ENCODE measurements at places on chromosomes 5 and 9.

DNA sequence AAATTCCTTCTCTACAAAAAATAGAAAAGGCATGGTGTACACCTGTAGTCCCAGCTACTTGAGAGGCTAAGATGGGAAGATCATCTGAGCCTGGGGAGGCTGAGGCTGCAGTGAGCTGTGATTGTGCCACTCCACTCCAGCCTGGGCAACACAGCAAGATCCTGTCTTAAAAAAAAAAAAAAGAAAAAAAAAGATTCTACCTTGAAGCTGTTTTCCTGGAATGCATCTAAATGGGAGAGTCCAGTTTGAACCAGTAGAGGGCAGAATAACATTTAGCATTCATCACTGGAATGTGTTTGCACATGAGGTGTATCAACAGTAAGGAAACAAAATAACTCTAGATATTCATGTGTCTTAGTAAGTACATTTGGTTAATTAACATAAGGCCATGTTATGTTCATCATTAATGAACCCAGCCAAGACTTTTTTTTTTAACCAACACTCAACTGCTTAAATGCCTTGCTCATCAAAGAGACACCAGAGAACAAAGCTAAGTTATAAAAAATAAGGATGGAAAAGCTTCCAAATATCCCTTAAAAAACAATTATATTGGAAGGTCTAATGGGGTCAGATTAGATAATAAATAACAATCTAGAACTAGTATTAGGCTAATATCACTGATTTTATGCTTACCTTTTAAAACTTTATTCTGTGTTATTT is 16.1 kb downstream of the IFNE start:
- no peak for DNase-seq

DNA sequence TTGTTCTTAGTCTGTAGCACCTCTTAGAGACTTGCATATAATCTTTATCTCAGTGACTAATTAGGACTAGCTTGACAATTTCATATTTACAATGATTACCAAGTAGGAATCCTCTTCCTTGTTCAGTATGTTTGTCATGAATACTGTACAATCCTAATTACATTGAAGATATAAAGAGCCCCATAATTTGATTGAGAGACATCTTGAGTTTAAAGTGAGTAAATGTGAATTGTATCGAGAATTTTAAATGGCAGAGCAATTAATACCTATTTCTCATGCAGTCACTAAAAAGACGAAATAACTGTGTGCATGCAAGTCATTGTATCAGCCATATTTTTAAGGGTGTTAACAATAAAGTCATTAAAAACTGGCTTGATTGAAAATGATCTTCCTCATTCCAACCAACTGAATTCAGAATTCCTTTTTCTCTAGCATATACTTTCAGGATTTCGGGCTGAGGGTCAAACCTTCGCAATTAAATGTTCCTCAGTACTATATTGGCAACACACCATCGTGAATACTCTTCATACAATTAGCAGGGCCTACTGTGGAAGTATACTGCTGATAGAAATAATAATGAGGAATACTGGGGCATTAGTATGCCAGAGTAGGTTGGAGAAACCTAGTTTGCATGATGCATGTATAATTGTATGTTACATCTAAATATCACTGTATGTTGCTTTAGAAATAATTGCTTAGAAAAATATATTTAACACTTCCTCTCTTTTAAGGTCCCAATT is 284.7 kb upstream of the TMEM161B start:
- no peak for DNase-seq

DNA sequence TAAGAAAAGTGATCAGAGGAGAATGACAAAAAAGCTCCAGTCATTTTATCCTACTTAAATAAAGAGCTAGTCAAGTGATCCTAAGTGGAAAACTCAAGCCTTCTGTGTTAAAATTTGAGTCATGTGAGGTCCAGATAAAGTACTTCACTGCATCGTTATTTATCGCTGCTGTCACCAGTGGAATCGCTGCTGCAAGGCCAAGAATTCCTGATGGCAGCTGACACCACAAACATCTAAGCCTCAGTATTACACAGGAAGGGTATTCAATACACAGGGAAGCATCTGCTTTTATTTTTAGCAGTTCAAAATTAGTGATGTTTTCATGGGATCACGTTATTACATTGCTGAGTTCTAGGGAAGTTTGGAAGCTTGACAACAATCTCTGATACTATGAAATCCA is 190.3 kb downstream of the GOLPH3 start:
- DNase-seq = no peak

GRCh38 chr5:136811551-136811950 is 446.2 kb upstream of the TRPC7 start:
- DNase-seq = no peak

- no peak for DNase-seq
These were observed 94.7 kb downstream of the FGF10 start for GRCh38 chr5:44294516-44294915.

DNA sequence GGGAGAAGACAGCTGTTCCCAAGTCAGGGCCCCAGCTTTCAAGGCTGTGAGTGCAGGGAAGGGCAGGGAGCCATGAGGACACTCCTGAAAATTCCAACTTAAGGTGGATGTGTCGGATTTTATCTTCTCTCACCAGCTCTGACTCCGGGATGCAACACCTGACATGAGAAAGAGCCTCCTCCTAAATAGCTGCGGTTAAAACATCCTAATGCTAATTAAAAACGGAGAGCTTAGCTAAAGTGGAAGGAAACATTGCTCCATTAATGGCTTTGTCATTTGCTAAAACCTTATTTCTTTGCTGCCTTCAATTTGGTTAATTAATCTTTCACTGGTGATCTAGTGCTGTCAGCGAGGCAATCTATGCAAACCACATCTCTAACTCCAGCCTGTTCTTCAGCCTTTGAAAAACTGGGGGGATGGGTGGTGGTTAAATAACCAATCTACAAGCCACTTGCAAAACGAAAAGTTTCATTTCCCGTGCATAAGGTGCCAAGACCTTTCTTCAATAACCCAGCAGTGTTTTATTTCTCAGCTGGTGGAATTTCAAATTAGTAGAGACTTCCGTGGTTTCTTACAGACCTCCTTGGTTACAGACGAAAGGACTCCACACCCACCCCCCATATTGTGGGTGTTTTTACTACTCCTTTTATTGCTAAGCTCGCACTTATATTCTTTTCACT is 379.6 kb downstream of the MLLT3 start:
- no peak for DNase-seq

- DNase-seq = no peak
These were observed 27.4 kb upstream of the SAP30L start for GRCh38 chr5:154418344-154418820.

GRCh38 chr5:126543009-126543408 is 52.0 kb downstream of the ALDH7A1 start:
- no peak for DNase-seq

- no peak for DNase-seq
These were observed 64.7 kb downstream of the CRB2 start for GRCh38 chr9:123420592-123421111.

DNA sequence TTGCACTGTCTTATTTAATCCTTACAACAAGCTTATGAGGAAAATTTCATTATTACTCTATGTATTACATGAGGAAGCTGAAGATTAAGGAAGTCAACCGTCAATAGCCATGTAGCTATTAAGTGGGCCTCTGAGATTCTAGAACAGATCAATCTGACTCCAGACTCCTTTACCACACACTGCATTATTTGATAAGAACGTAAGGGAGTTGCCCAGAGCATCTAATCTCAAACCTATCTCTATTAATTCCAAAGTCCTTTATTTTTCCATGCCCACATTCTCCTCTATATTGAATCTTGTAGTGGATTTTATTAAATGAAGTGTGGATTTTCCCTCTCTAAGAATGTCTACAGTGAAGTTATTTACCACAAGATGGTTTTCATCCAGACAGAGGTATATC is 118.2 kb upstream of the MTAP start:
- no peak for DNase-seq

DNA sequence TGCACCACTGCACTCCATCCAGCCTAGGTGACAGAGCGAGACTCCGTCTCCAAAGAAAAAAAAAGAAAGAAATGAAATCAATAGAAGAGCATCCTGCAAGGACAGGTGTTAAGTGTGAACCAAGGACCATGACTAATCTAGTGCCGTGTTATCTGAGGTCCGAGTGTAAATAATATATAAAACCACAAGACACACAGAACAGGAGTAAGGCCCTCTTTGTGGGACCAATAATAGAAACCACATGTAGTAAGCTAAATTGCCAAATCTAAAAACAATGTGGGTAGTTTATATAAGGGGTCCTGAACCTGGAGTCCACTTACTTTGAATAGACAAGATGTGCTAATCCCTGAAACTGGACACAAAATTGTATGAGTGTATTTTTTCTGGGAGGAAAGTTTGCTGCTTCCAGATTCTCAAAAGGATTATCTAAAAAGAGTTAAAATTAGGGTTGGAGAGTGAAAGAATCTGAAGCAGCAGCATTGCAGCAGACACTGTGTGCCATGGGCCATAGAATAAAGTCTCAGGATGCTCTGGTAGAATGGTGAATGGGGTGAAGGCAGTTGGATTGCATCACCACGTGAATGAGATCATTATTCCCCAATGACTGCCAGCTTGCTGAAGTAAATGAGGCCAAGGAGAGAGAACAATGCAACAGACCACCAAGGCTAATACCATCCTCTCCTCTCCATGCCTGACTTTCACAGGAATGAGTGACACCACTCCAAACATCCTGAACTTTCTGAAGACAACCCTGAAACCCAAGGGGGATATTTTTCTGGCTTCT is 222.7 kb downstream of the DCP2 start:
- no peak for DNase-seq

DNA sequence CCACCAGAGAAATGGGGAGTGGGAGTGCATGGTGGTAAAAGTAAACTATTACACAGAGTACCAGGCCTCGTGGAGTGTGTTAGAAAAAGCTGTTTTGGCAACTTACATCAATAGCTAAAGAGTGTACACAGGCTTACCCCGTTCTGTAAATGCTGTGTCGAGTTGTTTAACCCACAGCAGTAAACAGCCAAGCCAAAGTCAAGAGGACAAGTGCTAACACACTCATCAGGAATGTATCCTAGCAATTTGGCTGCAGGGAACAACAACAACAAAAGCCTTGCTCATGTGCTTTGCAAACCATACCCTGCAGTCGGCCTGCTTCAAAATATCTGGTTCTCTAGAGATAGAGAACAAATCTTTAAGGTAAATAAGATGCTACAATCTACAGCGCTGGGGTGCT is 15.9 kb downstream of the DAP start:
- DNase-seq = no peak

- no peak for DNase-seq
These were observed 124.5 kb downstream of the PDZD2 start for GRCh38 chr5:31763424-31763823.

DNA sequence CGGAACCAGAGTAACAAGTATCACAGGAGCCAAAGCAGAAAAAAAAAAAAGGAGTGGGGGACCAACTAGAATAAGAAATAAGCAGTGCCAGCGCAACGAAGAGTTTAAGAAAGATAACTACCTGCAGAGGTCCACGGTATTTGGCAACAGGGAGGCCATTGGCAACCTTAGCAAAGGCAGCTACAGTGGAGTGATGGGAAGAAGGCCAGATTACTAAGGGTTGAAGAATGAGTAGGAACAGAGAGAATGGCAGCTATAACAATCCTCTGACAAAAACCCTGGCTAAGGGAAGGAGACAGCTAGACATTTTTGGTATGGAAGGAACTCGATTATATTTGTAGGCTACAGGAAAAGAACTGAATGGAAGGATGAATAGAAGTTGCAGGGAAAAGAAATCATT is 93.4 kb upstream of the DMAC1 start:
- DNase-seq = no peak

DNA sequence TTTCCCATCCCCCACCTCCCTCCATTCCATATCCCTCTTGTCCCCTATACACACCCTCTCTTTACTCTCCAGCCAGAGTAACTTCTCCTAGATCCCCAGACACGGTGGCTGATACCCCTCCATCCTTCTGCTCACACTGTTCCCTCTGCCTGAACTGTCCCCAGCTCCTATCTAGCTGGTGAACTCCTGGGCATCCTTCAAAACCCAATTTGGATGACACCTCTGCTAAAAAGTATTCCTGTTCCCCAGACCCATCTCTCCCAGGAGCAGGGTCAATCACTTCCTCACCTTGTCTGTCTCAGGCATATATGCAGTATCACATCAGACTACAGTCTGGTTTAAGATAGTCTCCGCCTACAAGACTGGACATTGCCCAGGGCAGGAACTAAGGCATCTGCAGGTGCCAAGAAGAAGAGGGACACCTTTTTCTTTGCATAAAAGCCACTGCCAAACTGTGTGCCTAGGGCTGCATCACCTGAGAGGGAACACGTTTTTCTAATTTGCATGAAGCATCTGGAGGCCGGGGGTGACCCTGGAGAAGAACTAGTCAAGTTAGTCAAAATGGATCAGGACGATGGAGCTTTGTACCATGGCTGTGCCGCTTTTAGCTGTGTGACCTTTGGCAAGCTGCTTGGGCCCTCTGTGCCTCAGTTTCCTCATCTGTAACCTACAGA is 27.1 kb downstream of the NR5A1 start:
- DNase-seq = no peak

DNA sequence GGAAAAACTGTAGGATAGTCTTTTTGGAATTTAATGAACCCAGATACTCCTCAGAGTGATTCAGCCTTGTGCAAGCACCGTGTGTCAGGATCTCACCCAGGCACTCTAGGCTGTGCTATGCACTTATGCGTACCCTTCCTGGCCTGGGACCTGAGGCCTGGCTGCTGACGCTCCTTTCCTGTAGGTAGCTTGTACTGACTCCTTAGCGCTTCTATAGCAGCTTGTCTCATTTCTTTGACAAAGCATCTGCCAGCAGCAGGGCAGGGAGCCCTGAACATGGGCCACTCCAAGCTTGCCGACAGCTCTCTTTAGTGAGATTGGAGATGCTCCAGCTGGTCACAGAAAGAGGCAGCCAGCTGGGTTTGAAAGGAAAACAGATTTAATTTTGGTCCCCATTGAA is 147.3 kb downstream of the SGCD start:
- DNase-seq = no peak

DNA sequence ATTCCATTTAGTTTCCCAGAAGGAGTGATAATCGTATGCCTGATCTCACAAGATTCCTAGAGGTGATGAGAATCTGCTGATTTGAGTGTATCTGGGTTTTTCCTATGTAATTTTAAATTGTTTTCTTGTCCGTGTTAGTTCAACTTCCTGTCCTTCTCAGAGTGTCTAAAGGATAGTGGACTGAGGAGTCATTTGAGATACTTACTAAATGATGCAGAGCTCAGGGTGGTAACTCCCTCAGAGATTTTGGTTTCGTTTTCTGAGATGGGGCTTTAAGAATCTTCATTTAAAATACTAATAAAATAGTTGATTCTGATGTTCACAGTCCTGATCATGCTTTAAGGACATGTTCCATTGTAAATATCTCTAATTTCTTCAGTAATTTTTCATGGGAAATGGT is 30.3 kb downstream of the MELK start:
- no peak for DNase-seq

- no peak for DNase-seq
These were observed 142.5 kb downstream of the RNF180 start for GRCh38 chr5:64308135-64308534.

- DNase-seq = no peak
These were observed 49.5 kb downstream of the AGXT2 start for GRCh38 chr5:34998058-34998789.

GRCh38 chr5:132258102-132259068 is 889 bp downstream of the PDLIM4 start:
- no peak for DNase-seq

Data from hematopoietic multipotent progenitor cell treated with erythropoietin and hydrocortisone succinate and interleukin-3 and kit ligand, for 17 days (in vitro differentiated cells).